ENCODE measurements at places on chromosomes 3 and 15. TPM values are rescaled to one million over a fixed set of nuclear protein-coding genes. Genes with fewer than 3 reads are reported as not detected.

DNA sequence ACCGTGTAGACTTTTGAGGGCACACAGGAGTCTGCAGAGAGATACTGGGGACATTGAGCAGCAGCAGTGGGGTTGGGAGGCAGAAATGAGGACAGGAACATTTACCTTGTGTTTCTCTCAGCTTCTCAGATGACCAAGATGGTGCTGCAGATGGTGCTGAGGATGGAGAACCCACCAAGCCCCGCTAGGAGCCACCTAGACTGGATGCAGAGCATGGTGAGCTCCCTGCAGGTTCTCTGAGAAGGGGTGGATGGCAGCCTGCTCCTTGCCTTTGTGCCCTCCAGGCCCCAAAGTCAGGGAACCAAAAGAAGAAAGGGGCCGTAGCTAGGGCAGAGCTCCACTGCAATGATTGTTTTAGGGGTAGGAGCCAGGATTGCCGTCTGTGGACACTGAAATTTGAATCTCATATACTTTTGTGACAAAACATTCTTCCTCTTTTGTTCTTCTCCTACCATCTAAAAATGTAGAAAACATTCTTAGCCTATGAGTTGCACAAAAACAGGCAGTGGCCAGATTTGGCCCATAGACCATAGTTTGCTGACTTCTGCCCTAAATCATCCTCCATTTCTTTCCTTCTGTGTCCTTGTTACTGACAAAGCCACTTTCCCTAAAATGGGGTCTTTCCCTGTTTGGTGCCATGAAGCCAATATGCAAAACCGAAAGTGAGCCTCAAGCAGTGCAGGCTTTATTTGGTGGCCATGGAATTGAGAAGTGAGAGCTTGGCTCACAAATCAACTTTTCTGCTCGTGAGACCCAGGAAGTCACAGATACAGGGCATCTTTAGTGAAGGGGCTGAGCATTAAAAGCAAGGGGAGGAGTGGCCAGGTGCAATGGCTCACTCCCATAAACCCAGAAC lies 11.9 kb upstream of the MUC20 start:
- no peak overlapping the region for H3K4me3 ChIP-seq
- H3K36me3 ChIP-seq, result no peaks in the 10 kb centered on the region
- no peak overlapping the region for H3K27ac ChIP-seq
- no peaks in the 10 kb centered on the region for H3K27me3 ChIP-seq
- no peak for DNase-seq

DNA sequence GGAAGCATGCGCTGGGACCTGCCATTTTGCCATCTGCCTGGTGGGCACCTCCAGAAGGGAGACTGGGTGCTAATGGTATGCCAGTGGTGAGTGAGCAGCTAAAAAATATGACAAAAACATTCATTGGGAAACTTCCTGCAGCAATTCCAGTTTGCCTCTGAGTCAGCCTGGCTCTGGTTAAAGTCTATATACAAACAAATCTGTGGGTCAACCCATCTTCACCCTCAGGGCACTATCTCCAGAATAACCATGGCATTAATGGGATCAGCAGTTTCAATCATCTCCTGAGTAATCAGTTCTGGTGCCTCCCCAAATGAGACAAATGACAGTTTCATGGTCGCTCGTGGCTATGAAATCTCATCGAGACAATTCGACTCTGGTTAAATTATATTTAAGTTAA lies 21.5 kb downstream of the FRMD4B start:
- no peaks in the 10 kb centered on the region for H3K36me3 ChIP-seq
- DNase-seq, result no peak

DNA sequence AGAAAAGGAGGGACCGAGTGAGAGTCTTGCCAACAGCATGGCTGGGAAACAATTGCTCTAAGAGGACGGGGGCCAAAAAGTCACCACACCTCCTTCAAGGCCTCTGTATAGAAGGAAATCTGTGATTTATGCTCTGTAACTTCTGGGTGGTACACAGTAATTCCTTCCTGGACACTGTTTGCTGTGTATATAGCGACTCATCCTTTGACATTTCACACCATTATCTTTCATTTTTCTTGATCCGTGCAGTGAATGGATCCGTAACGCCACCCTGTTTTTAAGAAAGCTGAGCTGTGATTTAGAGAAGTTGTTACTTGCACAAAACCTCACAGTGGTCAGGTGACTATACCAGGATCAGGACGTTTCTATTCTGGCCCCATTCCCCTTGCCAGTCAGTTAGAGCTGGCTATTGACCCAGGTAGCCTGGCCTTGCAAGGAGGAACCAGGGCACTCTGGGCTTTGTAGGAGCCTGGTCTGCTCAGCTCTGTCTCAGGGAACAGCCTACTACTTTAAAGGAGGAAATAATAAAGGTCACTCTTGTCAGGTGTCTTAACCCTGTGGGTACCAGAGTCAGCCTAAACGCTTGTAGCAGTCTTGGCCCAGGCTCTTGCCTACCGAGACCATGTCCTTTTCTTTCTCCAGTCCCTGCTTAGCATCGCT lies 86.5 kb upstream of the MYZAP start:
- DNase-seq, result no peak
- H3K4me1 ChIP-seq, result no peaks in the 10 kb centered on the region
- H3K36me3 ChIP-seq, result no peaks in the 10 kb centered on the region
- no peak overlapping the region for H3K4me3 ChIP-seq

- H3K4me3 ChIP-seq, result peak overlapping the region; percentile 97
- peaks cover 39% of the 10 kb centered on the region for H3K36me3 ChIP-seq
- DNase-seq, result no peak
- H3K27ac ChIP-seq, result peak overlapping the region; percentile 100
Measured at GRCh38 chr3:186782542-186783057, 777 bp upstream of the EIF4A2 start.

AGBL1 gene
- total RNA-seq, result not detected

DNA sequence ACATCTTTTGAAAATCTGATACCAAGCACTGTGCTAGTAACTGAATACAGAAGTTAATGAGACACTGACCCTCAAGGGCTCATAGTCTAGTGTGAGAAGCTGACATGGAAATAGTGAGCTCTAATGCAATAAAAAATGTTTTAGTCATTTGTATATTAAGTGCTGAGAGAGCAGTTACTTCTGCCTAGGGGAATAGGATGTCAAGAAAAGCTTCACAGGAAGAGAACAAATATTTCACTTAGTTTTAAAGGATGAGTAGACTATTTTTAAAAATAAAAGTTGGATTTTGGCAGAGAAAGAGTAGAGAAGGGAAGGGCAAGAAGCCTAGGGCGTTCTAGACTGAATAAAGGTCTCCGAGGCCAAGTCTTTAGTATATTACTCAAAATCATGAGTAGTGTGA lies 158.4 kb downstream of the ATG7 start:
- no peak overlapping the region for H3K27ac ChIP-seq
- no peaks in the 10 kb centered on the region for H3K36me3 ChIP-seq
- no peak for DNase-seq

- H3K4me3 ChIP-seq, result no peak overlapping the region
- H3K27me3 ChIP-seq, result no peaks in the 10 kb centered on the region
- no peaks in the 10 kb centered on the region for H3K4me1 ChIP-seq
- no peak for DNase-seq
- H3K36me3 ChIP-seq, result no peaks in the 10 kb centered on the region
Measured at GRCh38 chr3:76463501-76463900, 576.4 kb upstream of the ROBO2 start.

DUSP7 gene
- 13.1 TPM for total RNA-seq

CCDC54 gene
- total RNA-seq, result not detected

SPTBN5 gene
- 2.1 TPM for total RNA-seq

NBEAL2 gene
- total RNA-seq, result 38.8 TPM

EAF2 gene
- total RNA-seq, result 5.3 TPM

RIOX2 gene
- total RNA-seq, result 44.1 TPM

GRCh38 chr3:135641761-135642160 lies 323.8 kb upstream of the PPP2R3A start:
- DNase-seq, result no peak
- H3K36me3 ChIP-seq, result no peaks in the 10 kb centered on the region
- no peak overlapping the region for H3K4me3 ChIP-seq

SPINT1 gene
- 32.7 TPM for total RNA-seq

ATP13A4 gene
- not detected for total RNA-seq

MST1R gene
- 27.5 TPM for total RNA-seq

TM4SF1 gene
- total RNA-seq, result 1,063 TPM

DTWD1 gene
- total RNA-seq, result 19.8 TPM

DNA sequence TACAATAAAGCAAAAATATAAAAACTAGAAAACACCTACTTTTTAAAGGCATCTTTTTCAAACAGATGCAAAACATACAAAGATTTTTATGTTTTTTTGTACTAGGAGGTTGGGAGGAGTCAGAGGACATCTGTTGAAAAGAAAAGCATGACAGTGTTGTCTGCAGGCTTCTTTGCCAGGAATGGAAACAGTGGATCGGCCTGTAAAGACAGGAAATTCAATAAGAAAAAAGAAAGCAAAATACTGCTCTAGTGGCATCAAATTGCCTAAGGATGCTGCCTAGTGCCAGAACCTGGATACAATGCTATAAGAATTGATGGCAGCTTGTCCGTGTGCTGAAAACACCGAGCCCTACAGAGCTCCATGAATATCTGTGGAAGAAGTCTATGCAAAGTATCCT lies 69.9 kb downstream of the TBC1D5 start:
- no peaks in the 10 kb centered on the region for H3K36me3 ChIP-seq
- no peak overlapping the region for H3K27ac ChIP-seq
- no peak overlapping the region for H3K4me3 ChIP-seq
- H3K4me1 ChIP-seq, result no peaks in the 10 kb centered on the region

GRCh38 chr3:183155499-183155898 lies 7.0 kb downstream of the LAMP3 start:
- no peaks in the 10 kb centered on the region for H3K36me3 ChIP-seq
- DNase-seq, result no peak
- no peaks in the 10 kb centered on the region for H3K27me3 ChIP-seq
- H3K27ac ChIP-seq, result no peak overlapping the region

P2RY13 gene
- total RNA-seq, result not detected

ILDR1 gene
- not detected for total RNA-seq

GOLGA6A gene
- total RNA-seq, result 0.05 TPM

- no peak for DNase-seq
- H3K36me3 ChIP-seq, result no peaks in the 10 kb centered on the region
- H3K27ac ChIP-seq, result no peak overlapping the region
- no peak overlapping the region for H3K4me3 ChIP-seq
Measured at GRCh38 chr15:48370460-48370859, 39.2 kb downstream of the DUT start.

CMTM8 gene
- 9.8 TPM for total RNA-seq

GRCh38 chr15:83278191-83278590 lies 6.3 kb downstream of the BNC1 start:
- H3K4me3 ChIP-seq, result no peak overlapping the region
- no peak for DNase-seq
- H3K36me3 ChIP-seq, result no peaks in the 10 kb centered on the region

DNA sequence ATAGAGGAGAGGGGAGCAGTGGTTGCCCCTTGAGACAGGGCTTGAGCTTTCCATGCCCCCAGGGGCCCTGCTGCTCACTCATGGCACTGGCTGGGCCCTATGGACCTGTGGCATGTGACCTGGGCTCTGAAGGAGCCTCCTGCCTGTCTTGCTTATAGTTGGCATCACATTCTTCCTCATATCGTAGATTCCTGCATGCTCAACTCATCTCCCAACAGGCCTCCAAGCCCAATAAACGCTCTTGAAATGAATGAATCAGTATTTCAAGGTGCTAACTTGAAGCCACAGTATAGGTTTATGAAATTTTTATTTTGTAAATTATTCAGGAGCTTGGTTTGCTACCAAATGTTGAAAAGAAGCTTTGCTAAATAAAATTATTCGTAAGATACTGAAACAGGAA lies 93.3 kb upstream of the SLC7A14 start:
- H3K4me1 ChIP-seq, result no peaks in the 10 kb centered on the region
- H3K27me3 ChIP-seq, result no peaks in the 10 kb centered on the region
- no peak for DNase-seq

- H3K36me3 ChIP-seq, result no peaks in the 10 kb centered on the region
- H3K27me3 ChIP-seq, result no peaks in the 10 kb centered on the region
- no peaks in the 10 kb centered on the region for H3K4me1 ChIP-seq
- no peak overlapping the region for H3K27ac ChIP-seq
- DNase-seq, result no peak
Measured at GRCh38 chr3:45976191-45977091, 19.2 kb downstream of the FYCO1 start.

DNA sequence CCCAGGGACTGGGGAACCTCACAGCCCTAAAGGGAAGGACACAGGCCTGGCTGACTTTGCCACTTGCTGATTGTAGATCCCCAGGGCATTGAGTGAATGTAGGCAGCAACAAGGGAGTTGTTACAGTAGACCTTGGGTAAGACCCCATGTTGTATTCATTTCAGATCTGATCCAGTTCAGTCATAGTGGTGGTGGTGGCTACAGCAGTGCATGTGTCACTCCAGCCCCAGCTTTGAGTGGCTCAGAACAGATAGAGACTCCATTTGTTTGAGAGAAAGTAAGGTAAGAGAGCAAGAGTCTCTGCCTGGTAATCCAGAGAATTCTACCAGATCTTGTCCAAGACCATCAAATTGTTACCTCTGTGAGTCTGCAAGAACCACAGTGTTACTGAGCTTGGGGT lies 278.7 kb upstream of the SATB1 start:
- H3K4me3 ChIP-seq, result no peak overlapping the region
- H3K4me1 ChIP-seq, result no peaks in the 10 kb centered on the region
- no peaks in the 10 kb centered on the region for H3K27me3 ChIP-seq
- DNase-seq, result no peak
- no peaks in the 10 kb centered on the region for H3K36me3 ChIP-seq

GRCh38 chr3:8581373-8581772 lies 63.2 kb downstream of the SSUH2 start:
- H3K27me3 ChIP-seq, result no peaks in the 10 kb centered on the region
- H3K4me1 ChIP-seq, result no peaks in the 10 kb centered on the region
- H3K4me3 ChIP-seq, result no peak overlapping the region
- no peak overlapping the region for H3K27ac ChIP-seq
- no peak for DNase-seq
